Germinal center (tissue), 1 donor: ENCODE measurements at places on chromosomes 11 and 22.

GRCh38 chr22:38066381-38067027 lies 9.3 kb downstream of the PICK1 start:
- no peak for DNase-seq

- peak; percentile 91 for DNase-seq
Measured at GRCh38 chr11:64225608-64226506, at the start of the genes NUDT22 and TRPT1. TSS of gene NUDT22 (plus strand) at chr11:64226274. CDS start at chr11:64226653, 379 bp downstream. TSS of gene TRPT1 (minus strand) at chr11:64226186. CDS start at chr11:64225860, 326 bp downstream.

DNA sequence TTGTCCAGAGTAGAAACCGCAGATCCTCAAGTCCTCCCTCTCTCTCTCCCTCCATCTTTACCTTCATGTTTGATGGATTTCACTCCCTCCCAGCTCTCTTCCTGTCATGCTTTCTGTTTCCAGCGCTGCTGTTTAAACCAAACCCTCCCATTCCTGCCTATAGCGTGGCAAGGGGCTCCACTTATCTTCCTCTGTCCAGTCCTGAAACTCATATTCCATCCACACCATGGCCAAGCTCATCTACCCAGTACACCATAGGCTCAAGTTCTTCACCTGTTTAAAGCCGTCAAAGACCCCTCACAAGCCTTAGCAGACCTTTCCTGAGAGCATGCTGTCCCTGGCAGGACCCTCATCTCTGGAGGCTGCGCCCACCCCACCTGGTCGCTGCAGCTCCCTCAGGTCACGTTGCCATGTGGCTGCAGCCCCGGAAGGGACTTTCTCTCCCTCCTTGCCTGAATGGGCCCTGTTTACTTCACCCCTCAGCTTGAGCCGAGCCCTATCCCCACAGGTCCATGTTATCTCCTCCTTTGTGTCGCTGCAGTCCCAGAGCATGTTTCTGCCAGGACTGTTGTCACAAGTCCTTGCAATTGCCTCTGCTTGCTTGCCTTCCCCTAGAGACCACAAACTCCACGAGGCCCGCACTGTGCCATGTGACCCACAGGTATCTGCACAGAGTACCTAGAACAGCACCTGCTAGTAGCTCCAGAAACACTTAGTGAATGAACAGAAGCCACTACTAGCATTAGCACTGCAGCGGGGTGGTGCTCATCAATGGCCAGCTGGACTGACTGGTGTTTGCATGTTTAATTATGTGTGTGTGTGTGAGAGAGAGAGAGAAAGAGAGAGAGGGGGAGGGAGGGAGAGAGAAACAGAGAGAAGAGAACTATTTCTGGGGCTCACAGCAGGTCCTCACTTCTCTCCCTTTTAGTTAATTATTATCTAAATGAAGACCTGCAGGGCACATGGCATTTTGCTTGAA lies 149.4 kb upstream of the SNX19 start:
- DNase-seq: no peak

DNA sequence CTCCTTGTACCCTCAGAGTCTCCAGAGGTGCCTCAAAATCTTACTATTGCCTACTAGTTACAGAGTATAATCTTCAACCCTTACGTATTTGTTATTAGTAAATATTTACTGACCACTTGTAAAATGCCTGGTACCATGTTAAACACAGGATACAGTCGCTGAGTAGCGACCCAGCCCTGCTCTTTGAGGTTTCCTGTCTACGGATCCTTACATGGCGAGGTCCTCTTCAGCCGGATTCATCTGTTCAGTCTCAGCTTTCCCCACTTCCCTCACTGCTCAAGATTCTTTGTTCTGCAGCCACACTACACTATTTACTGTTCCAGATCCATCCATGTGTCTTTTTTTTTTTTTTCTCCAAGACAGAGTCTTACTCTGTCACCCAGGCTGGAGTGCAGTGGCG lies 13.2 kb upstream of the TTC36 start:
- DNase-seq: no peak

- DNase-seq: no peak
Measured at GRCh38 chr11:44398266-44399030, 88.5 kb upstream of the ALX4 start.

DNA sequence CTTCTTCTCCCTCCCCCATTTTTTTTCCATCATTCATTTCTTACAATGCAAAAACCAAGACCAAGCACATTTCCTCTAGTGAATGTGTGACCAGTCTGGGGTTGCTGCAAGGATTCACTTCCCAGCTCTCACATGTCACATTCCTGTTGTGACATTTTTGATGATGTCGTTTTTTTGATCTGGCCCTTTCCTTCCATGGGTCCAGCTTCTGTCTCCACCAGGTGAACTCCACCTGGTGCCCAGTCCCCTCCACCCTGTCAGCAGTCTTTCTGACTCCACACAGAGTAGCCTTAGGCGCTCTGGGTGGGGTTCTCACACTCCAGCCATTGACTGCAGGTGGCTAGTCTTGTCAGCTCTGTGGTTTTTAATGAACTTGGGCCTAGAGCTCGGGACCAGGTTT lies 15.6 kb downstream of the PANX1 start:
- no peak for DNase-seq

DNA sequence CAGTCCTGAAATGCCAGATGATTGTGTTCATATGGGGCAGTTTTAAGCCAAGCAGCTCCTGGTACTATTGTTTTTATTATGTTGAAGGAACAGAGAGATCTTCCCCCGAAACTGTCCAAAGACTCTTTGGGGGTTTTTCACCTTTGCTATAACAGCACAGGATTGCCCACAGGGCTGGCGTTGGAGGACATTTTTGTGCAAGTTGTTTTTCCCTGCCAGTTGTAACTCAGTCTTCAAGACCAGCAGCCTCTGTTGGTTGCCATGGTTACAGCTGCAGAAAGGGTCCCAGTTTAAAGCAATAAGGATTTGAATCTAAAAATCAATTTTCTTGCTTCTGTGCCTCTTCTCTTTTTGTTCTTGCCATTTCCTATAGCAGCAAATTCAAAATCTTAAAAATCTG lies 45.4 kb upstream of the YWHAH start:
- no peak for DNase-seq

DNA sequence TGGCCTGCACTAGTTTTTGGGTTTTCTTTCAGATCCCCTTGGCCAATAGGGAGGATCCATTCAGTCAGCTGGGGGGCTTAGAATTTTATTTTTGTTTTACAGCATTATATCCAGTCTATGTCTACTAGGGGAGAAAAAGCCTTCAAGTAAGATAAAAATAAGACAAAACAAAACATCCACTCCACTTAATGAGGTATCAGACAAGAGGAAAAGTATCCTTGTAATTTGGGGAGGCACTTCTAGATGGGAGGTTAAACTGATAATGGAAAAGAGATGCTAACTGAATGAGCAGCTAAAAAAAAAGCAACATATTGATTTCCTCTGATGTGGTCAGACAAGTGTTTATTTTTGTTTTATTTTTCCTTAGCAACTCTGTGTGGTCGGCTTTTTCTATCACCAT lies 278.0 kb upstream of the ANO3 start:
- no peak for DNase-seq

- DNase-seq: no peak
Measured at GRCh38 chr11:57662893-57663292, 5.0 kb upstream of the ZDHHC5 start.
